Activated CD4-positive, alpha-beta T cell treated with anti-CD3 and anti-CD28 coated beads, Interleukin-2, amount 10 ng/mL, durations not matched to agents 24 days and 14 days (primary cell): ENCODE measurements at places on chromosomes 13 and 19. TPM values are rescaled to one million over a fixed set of nuclear protein-coding genes. Genes with fewer than 3 reads are reported as not detected.

- H3K4me3 ChIP-seq: no peak overlapping the region
- no peak for DNase-seq
- H3K4me1 ChIP-seq: no peaks in the 10 kb centered on the region
- H3K27me3 ChIP-seq: no peaks in the 10 kb centered on the region
- H3K36me3 ChIP-seq: no peaks in the 10 kb centered on the region
- H3K27ac ChIP-seq: no peak overlapping the region
Observed at GRCh38 chr13:68467160-68467559, 1237.0 kb upstream of the PCDH9 start.

- no peaks in the 10 kb centered on the region for H3K4me1 ChIP-seq
- no peaks in the 10 kb centered on the region for H3K27me3 ChIP-seq
- H3K27ac ChIP-seq: no peak overlapping the region
- H3K4me3 ChIP-seq: no peak overlapping the region
Observed at GRCh38 chr13:71412231-71412630, 454.8 kb downstream of the DACH1 start.

- H3K4me3 ChIP-seq: no peak overlapping the region
- no peak for DNase-seq
- H3K36me3 ChIP-seq: no peaks in the 10 kb centered on the region
- H3K4me1 ChIP-seq: no peaks in the 10 kb centered on the region
Observed at GRCh38 chr13:110984381-110984780, 69.5 kb upstream of the ANKRD10 start.

- H3K27ac ChIP-seq: peak overlapping the region; percentile 93
- H3K4me3 ChIP-seq: peak overlapping the region; percentile 94
- peak; percentile 81 for DNase-seq
Observed at GRCh38 chr19:1651568-1652291, 685 bp downstream of the TCF3 start.

GRCh38 chr13:44079413-44080205 lies 199.9 kb downstream of the LACC1 start:
- H3K27me3 ChIP-seq: no peaks in the 10 kb centered on the region
- no peak overlapping the region for H3K27ac ChIP-seq
- no peak overlapping the region for H3K4me3 ChIP-seq
- H3K36me3 ChIP-seq: no peaks in the 10 kb centered on the region

- no peak overlapping the region for H3K4me3 ChIP-seq
- H3K36me3 ChIP-seq: peaks cover 16% of the 10 kb centered on the region
Observed at GRCh38 chr13:41019578-41020347, 647 bp upstream of the ELF1 start.

DNA sequence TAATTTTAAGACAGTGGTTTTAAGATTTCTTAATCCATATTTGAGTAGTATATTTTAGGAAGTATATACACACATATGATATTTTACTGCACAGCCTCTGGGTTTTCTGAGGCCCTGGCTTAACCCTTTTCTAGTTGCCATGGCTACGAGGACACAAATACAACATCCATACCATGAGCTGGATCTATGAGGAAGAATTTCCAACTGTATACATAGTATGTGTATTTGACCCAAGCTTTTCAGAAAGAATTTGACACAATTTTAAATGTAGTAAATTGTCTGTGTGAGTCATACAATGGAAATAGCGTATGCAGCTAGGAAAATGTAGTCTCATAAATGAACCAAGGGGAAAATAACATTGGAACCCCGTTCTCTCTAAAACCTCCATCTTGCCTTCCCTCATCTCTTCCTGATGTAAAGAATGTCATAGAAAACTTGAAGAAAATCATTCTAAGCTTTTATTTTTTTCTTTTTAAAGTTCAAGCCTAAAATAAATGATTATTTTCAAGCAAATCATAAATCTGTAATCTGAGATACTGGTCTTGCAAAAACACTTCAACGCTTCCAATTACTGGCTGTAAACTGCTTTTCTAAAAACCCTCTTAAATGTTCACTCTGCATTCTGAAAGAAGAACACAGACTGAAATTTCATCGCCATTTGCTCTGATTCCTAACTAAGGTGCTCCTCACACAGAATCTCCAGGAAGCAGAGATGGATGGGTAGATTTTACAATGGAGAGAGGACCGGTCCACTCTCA lies 172.4 kb downstream of the LACC1 start:
- no peak overlapping the region for H3K4me3 ChIP-seq
- DNase-seq: no peak
- H3K4me1 ChIP-seq: peaks cover 6% of the 10 kb centered on the region
- peaks cover 37% of the 10 kb centered on the region for H3K27me3 ChIP-seq
- H3K27ac ChIP-seq: no peak overlapping the region
- no peaks in the 10 kb centered on the region for H3K36me3 ChIP-seq

DNA sequence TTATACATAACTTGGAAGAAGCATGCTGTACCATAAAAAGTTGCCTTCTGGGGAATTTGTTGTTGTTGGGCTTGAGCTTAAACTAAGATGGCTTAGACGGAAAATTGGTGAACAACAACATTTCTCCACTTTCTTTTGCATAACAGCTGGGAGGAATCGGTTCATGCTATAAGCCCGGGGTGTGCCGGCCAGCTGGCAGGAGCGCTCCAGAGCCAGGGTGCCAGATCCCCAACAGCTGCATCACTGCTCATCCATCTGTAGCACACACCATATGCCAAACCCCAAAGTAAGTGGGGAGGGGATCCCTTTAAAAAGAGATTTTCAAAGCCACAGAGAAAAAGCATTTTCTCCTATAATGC lies 419.5 kb upstream of the ARGLU1 start:
- no peak overlapping the region for H3K27ac ChIP-seq
- no peaks in the 10 kb centered on the region for H3K4me1 ChIP-seq
- no peaks in the 10 kb centered on the region for H3K27me3 ChIP-seq
- H3K4me3 ChIP-seq: no peak overlapping the region
- no peak for DNase-seq
- H3K36me3 ChIP-seq: no peaks in the 10 kb centered on the region

- H3K4me3 ChIP-seq: no peak overlapping the region
- no peaks in the 10 kb centered on the region for H3K27me3 ChIP-seq
- no peaks in the 10 kb centered on the region for H3K4me1 ChIP-seq
- no peak for DNase-seq
- no peaks in the 10 kb centered on the region for H3K36me3 ChIP-seq
Observed at GRCh38 chr13:112177450-112178288, 110.7 kb downstream of the SOX1 start.

DNA sequence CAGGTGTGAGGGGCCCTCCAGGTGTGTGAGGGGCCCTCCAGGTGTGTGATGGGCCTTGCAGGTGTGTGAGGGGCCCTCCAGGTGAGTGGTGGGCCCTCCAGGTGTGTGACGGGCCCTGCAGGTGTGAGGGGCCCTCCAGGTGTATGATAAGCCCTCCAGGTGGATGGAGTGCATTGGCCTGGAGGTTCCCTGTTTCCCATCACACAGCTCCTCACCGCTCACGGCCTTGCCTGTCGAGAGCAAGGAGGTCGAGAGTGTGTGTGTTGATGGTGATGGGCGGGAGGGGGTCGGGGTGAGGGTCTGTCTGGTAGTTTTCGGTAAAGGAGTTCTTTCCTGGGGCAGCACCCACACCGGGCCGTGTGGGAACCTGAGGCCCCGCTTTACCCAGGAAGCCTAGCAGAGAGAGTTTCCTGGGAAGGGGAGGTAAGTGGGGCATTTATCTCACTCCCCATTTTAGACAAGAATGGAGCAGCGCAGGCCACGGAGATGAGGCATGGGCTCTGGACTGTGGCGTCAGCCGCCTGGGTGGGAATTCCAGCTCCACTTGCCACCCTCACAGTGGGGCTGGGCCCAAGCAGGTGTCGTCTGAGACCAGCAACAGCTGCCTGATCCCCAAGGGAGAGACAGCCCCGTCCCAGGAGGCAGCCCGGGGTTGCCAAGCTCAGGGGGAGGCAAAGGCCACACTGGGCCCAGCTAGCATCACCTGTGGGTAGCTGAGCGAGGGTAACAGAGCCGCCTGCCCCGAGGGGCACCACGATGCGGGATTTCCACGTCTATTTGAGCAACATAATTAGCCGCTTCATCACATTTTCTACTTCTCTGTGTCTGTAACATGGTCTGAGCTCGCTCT lies 10.9 kb upstream of the GAS6 start:
- H3K27me3 ChIP-seq: peaks cover 23% of the 10 kb centered on the region
- DNase-seq: no peak
- H3K4me1 ChIP-seq: peaks cover 2% of the 10 kb centered on the region

DNA sequence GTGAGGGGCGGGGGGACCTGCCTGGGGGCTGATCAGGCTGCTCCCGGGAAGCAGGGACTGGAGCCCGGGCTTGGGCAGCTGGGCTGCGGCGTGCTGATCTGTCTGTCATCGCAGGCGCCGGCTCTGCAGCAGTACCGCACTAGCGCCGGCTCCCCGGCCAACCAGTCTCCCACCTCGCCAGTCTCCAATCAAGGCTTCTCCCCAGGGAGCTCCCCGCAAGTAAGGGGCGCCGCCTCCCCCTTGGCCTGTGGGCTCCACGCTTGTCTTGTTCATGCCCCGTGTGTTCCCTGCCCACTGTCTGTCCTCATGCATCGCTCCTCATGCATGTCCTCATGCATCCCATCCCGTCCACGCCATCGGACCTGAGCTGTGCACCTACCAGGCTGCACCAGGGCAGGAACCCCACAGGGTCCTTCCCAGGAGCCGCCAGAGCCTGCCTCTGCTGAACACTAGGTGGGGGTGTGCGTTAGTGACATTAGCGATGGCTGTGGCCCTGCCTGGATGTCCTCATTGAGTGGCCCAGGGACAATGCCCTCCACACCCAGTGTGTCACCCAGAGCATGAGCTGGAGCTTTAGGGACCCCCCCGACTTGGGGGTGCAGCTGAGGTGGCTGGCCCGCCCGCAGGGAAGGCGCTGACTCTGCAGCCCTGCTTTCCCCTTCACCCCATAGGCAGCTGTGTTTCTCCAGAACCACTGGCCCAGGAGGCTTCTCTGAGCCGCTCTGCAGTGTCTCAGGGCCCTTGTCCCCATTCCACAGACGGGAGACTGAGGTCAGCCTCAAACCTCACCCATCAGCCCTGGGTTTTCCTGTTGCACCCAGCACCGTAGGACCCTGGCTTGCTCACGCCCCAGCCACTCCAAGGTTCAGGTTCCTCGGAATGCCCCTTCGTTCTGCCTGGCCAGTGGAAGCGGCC lies 19.5 kb downstream of the COMP start:
- no peaks in the 10 kb centered on the region for H3K36me3 ChIP-seq
- H3K27ac ChIP-seq: no peak overlapping the region
- no peak overlapping the region for H3K4me3 ChIP-seq
- H3K27me3 ChIP-seq: no peaks in the 10 kb centered on the region

DNA sequence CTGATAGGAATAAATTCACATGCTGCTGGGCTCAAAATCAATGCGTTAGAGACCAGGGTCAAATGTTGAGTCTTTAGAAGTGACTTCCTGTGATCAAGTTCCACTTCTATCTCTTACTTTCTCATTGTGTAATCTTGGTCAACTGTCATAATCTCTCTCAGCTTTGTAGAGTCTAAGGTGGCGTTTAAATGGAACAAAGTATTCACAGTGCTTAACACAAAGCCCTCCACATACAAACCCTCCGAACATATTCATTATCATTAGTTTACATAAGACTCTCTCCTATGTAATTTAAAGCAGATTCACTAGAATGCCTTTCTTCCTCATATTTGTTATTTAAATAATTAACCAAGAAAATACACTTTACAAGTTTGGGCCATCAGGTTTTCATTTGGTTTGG lies 1044.1 kb downstream of the EFNB2 start:
- no peak overlapping the region for H3K4me3 ChIP-seq

- DNase-seq: no peak
- no peak overlapping the region for H3K27ac ChIP-seq
- H3K27me3 ChIP-seq: no peaks in the 10 kb centered on the region
- H3K4me3 ChIP-seq: no peak overlapping the region
- no peaks in the 10 kb centered on the region for H3K4me1 ChIP-seq
- H3K36me3 ChIP-seq: peaks cover 6% of the 10 kb centered on the region
Observed at GRCh38 chr19:44280916-44281315, 21.2 kb downstream of the ZNF233 start.

- no peak overlapping the region for H3K4me3 ChIP-seq
- peak overlapping the region; percentile 22 for H3K27ac ChIP-seq
- peaks cover 8% of the 10 kb centered on the region for H3K36me3 ChIP-seq
- DNase-seq: no peak
- H3K27me3 ChIP-seq: peaks cover 3% of the 10 kb centered on the region
Observed at GRCh38 chr13:33182729-33183128, 102.8 kb downstream of the STARD13 start.

- H3K27ac ChIP-seq: no peak overlapping the region
- no peaks in the 10 kb centered on the region for H3K36me3 ChIP-seq
- no peak overlapping the region for H3K4me3 ChIP-seq
- peaks cover 58% of the 10 kb centered on the region for H3K27me3 ChIP-seq
- no peak for DNase-seq
Observed at GRCh38 chr13:31115616-31116015, 46.1 kb downstream of the HSPH1 start.

- H3K27ac ChIP-seq: no peak overlapping the region
- H3K36me3 ChIP-seq: peaks cover 16% of the 10 kb centered on the region
- H3K4me1 ChIP-seq: peaks cover 30% of the 10 kb centered on the region
- no peak overlapping the region for H3K4me3 ChIP-seq
Observed at GRCh38 chr13:77300176-77301037, 26.5 kb downstream of the MYCBP2 start.

GRCh38 chr19:58157045-58157728 lies 6.6 kb upstream of the ZNF329 start:
- H3K4me3 ChIP-seq: no peak overlapping the region
- no peak for DNase-seq
- H3K4me1 ChIP-seq: peaks cover 4% of the 10 kb centered on the region
- H3K27me3 ChIP-seq: no peaks in the 10 kb centered on the region

DNA sequence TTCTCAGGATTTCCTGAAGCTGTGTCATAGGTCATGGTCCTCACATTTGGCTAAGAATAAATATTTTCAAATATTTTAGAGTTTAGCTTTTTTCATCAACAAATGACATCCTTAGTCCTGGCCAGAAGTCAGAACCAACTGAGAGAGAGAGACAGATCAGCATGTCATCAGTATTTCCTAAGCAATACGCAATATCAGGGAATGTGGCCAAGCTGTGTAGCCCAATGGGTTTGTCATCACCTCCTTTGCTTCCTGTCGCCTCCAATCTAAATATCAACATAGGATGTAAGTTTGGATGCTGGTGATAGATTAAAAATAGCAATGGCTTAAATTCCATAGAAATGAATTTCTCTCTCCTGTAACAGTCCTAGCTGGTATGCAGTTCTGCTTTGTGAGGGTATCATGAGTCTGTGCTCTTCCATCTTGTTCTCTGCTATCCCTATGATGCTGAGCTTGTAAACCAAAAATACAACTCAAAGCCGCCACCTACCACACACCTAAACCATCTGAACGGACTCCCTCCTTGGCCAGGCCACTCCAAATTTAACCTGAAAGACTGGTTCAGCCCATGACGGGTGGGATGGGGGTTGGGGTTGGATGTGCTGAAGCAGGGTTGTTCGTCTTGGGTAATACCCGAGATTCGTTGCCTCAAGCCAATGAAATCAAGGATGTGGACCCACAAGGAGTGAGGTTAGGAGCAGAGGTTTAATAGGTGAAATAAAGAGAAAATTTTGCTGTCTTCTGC lies 10.0 kb upstream of the IGSF23 start:
- DNase-seq: no peak
- no peaks in the 10 kb centered on the region for H3K36me3 ChIP-seq
- no peak overlapping the region for H3K27ac ChIP-seq
- peaks cover 2% of the 10 kb centered on the region for H3K4me1 ChIP-seq
- H3K4me3 ChIP-seq: no peak overlapping the region
- H3K27me3 ChIP-seq: no peaks in the 10 kb centered on the region

NCR1 gene
- total RNA-seq: not detected in 2 replicates

PEAK3 gene
- total RNA-seq: 0.09 TPM in 1 of 2 replicates, not detected in the other

BST2 gene
- total RNA-seq: 151 and 153 TPM in 2 replicates

MIR17HG gene
- total RNA-seq: 52.9 and 55.3 TPM in 2 replicates

SPATA13 gene
- 41.9 and 43.6 TPM in 2 replicates for total RNA-seq

NRTN gene
- 0.47 and 0.61 TPM in 2 replicates for total RNA-seq

USHBP1 gene
- total RNA-seq: 0.30 and 0.38 TPM in 2 replicates

NKPD1 gene
- 0.16 and 0.28 TPM in 2 replicates for total RNA-seq

BEST2 gene
- not detected in 2 replicates for total RNA-seq

PABPC3 gene
- total RNA-seq: 0.43 and 0.54 TPM in 2 replicates

CLDND2 gene
- total RNA-seq: 18.7 and 19.6 TPM in 2 replicates

CEACAM16 gene
- total RNA-seq: not detected in 2 replicates

CEACAM4 gene
- not detected in 2 replicates for total RNA-seq
